ENCODE measurements at places on chromosomes 5 and 9. TPM values are rescaled to one million over a fixed set of nuclear protein-coding genes. Genes with fewer than 3 reads are reported as not detected.

DNA sequence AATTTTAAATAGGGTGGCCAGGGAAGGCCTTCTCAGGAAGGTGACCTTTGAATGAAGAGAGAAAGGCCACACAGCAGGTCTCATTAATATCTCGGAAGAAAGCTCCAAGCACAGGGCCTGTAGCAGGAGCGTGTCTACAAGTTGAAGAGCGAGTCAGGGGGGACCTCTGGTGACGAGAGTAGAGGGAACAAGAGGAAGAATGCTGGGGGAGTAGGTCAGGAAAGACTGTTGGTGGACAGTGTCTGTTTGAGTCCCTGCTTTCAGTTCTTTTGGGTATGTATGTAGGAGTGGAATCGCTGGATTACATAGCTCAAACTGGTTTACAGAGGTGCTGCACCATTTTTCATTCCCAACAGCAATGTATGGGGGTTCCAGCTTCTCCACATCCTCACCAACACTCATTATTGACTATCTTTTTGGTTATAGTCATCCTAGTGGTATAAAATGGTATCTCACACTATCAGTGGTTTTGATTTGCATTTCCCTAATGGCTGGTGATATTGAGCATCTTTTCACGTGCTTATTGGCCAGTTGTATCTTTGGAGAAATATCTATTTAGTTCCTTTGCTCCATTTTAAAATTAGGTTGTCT is 55.8 kb downstream of the NUP214 start:
- H3K4me1 ChIP-seq = peaks cover 4% of the 10 kb centered on the region
- DNase-seq = no peak

- no peaks in the 10 kb centered on the region for H3K4me1 ChIP-seq
- H3K27ac ChIP-seq = no peak overlapping the region
- H3K4me3 ChIP-seq = no peak overlapping the region
- no peak for DNase-seq
Measured at GRCh38 chr5:108143581-108143980, 238.3 kb downstream of the FBXL17 start.

DNA sequence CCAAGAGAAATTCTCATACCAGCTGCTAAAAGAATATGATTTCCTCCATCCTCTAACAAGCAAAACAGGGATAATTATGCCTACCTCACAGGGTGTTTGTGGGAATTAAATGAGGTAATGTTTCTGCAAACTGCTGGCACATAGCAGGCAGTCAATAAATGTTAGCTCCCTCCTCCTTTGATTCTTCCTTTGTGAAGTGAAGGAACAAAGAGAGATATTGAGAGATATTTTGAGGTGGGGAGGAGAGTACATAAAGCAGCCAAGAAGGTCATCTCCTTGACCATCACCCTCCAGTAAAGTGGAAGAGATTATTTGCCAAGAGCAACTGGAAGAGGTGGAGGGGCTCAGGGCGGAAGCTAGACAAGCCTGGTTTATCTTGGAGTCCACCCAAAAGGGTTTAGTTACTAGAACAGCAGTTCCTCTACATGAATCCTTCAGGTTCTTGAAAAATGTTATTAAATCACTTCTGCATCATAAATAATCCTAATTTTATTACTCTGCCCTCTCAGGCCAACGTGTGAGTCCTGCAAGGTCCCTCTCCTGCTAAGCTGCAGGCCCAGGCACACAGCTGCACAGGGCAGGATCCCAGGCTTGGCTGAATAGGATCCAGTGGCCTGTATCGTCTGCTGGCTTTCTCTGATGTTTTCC is 35.0 kb upstream of the TLE1 start:
- no peaks in the 10 kb centered on the region for H3K4me1 ChIP-seq
- no peak for DNase-seq
- no peak overlapping the region for H3K27ac ChIP-seq
- no peaks in the 10 kb centered on the region for H3K27me3 ChIP-seq
- no peaks in the 10 kb centered on the region for H3K36me3 ChIP-seq

DNA sequence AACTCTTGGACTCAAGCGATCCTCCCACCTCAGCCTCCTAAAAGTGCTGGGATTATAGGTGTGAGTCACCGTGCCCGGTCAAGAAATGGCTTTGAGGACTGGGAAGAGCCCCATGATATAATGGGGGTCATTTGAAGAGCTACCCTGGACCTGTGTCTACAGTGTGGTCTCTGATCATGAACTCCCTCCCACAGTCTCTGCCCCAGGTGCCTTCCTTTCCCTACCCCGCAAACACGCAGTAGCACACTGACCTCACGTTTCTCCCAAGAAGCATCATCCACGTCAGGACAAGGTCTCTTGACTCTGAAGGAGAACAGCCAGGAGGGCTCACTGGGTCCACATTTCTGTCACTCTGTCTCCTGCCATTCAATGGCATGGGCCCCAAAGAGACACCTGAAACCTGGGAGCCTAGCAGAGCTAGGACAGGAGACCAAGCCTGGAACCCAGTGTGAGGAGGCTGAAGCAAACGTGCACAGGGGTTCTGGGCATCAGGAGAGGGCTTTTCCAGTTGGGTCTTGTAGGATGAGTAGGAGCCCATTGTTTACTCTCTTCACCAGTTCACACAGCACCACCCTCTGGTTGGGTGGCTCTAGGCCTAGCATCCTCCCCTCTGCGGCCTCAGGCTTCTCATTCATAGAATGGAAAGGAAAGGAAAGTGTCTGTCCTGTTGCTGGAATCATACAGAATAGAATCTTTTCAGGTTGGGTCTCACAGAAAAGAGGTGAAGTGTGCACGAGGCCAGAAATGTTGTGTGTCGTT is 23.0 kb downstream of the PRRX2 start:
- DNase-seq = no peak
- H3K27ac ChIP-seq = no peak overlapping the region
- H3K27me3 ChIP-seq = no peaks in the 10 kb centered on the region
- H3K4me3 ChIP-seq = no peak overlapping the region
- no peaks in the 10 kb centered on the region for H3K36me3 ChIP-seq

DNA sequence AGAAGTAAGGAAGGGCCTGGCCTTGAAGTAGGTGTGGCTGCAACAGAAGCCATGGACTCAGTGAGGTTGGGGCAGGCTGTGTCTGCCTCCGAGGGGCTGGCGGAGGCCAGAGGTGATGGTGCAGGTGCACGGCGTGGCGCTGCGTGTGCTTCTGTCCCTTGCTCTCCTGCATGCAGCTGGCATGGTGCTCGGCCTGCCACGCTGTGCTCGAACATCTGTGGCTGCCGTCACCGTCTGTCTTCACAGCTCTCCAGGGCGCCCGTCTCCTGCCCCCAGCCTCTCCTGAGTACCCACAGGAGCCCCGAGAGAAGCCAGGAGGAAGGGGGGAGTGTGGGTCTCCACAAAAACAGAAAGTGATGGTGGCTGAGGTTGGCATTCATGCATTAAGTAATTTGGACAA is 193.7 kb downstream of the CACNA1B start:
- no peak overlapping the region for H3K27ac ChIP-seq
- no peak for DNase-seq
- no peaks in the 10 kb centered on the region for H3K27me3 ChIP-seq
- no peaks in the 10 kb centered on the region for H3K4me1 ChIP-seq

DNA sequence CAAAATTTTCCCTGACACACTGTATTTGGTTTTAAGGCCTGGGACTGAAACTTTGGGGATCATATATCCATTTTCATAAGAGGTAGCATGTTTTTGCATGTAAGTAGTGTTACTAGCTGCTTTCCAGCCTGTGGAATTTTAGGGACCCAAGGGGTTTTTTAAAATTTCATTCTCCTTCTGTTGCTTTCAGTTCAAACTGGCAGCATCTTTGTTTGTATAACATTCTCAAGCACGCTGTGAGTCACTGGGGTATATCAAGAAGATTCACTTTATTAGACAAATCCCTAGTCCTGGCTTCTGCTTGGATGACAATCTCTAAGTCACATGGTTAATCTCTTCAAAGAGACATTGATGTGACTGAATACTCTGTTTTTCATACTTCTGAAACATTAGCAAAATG is 479.0 kb downstream of the CYLC2 start:
- no peak overlapping the region for H3K4me3 ChIP-seq
- H3K27me3 ChIP-seq = no peaks in the 10 kb centered on the region
- H3K36me3 ChIP-seq = no peaks in the 10 kb centered on the region
- H3K4me1 ChIP-seq = no peaks in the 10 kb centered on the region
- no peak overlapping the region for H3K27ac ChIP-seq

GRCh38 chr5:154570572-154571324 is 92.7 kb upstream of the HAND1 start:
- DNase-seq = no peak
- no peaks in the 10 kb centered on the region for H3K36me3 ChIP-seq
- H3K4me3 ChIP-seq = no peak overlapping the region
- no peaks in the 10 kb centered on the region for H3K4me1 ChIP-seq
- no peaks in the 10 kb centered on the region for H3K27me3 ChIP-seq
- H3K27ac ChIP-seq = no peak overlapping the region

- DNase-seq = no peak
- H3K27me3 ChIP-seq = no peaks in the 10 kb centered on the region
- H3K27ac ChIP-seq = peak overlapping the region; percentile 76
- no peak overlapping the region for H3K4me3 ChIP-seq
- no peaks in the 10 kb centered on the region for H3K4me1 ChIP-seq
- no peaks in the 10 kb centered on the region for H3K36me3 ChIP-seq
Measured at GRCh38 chr5:164358531-164359259, 853.3 kb downstream of the MAT2B start.

DNA sequence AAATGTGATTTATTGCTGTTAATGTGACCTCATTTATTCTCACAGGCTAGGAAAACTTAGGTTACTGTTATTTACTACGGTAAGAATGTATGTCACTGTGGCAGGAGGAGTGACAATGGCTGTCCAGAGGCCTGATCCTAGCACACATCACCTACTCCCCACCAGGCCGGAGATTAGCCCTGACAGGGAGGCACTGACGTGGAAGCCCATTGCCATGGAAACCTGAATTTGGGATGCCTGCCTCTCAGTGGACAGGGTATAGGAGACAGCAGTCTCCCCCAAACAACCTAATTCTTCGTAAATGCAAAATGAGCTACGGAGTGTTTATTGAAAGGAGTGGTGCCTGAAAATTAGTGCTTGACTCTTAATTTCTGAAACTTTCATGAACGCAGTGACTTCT is 87.6 kb upstream of the SMARCA2 start:
- H3K4me3 ChIP-seq = no peak overlapping the region
- no peak overlapping the region for H3K27ac ChIP-seq
- no peaks in the 10 kb centered on the region for H3K27me3 ChIP-seq
- no peaks in the 10 kb centered on the region for H3K4me1 ChIP-seq

DNA sequence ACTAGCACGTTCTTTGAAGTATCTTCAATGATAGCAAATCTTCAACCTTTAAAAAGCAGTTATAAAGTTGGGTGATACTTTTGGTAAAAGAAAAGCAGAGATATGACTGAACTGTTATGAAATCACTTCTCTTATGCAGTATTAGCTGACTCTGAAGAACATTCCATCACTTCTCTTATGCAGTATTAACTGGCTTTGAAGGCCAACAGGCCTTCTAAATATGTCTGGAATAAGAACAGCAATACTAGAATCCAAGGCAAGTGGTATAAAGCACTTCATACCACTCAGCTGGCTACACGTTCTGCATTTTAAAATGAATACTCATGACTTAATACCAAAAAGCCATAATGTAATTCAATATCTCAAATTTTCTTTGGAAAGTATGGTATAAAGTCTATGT is 17.3 kb downstream of the SKIC3 start:
- H3K27me3 ChIP-seq = no peaks in the 10 kb centered on the region
- peaks cover 11% of the 10 kb centered on the region for H3K36me3 ChIP-seq
- no peak for DNase-seq
- no peak overlapping the region for H3K27ac ChIP-seq
- no peaks in the 10 kb centered on the region for H3K4me1 ChIP-seq

DNA sequence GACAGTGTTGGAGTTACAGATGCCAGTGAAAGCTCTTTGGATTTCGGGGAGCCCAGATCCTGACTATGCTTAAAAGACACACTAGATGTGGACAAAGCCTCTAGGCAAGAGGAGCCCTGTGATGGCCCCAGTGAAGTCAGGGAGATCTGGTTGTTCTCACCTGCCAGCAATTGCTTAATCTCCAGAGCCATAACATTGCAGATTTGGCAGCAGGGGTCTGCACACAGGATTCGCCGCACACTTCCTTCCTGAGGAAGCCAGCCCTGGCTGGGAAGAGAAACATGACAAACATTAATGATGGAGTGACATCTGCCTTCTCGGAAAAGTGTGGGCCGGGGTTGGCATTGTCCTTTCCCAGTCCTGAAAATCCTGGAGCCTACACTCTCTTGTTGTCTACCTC is 65.2 kb upstream of the PHF24 start:
- no peak overlapping the region for H3K4me3 ChIP-seq
- H3K4me1 ChIP-seq = no peaks in the 10 kb centered on the region
- H3K27ac ChIP-seq = no peak overlapping the region
- no peaks in the 10 kb centered on the region for H3K36me3 ChIP-seq

GRCh38 chr5:65907135-65907534 is 19.2 kb upstream of the ERBIN start:
- no peaks in the 10 kb centered on the region for H3K36me3 ChIP-seq
- no peak for DNase-seq
- no peak overlapping the region for H3K27ac ChIP-seq
- H3K4me1 ChIP-seq = no peaks in the 10 kb centered on the region

DNA sequence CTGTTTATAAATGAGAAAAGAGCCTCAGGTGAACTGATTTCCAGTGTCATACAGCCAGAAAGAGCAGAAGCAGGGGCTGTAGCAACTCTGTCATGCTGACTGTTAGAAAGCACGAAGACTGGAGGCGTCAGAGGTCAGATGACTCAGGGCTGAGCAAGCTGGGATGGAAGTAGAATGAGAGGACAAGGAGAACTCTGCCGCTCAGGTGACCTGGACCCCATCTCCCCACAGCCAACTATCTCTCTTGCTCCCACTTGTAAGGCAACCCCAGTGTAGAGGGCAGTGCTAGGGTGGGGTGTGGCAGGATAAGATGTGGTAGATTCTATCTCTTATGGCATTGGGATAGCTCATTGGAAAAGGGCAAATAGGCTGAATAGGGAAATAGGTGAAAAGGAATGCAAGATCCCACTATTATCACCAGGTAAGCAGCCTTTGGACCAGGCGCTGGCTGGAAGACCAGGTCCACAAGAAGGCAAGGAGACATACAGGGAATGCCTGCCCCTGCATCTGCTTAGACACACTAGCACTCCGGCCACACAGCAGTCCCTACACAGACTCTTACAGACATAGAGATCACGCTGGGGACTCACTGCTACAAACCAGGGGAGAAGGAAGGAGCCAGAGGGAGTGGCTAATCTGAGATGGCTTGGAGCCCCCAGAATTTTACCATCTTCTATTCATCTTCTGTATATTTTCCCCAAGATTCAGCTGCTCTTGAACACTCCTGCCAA is 21.2 kb upstream of the LOX start:
- no peak for DNase-seq
- H3K27ac ChIP-seq = no peak overlapping the region
- H3K4me3 ChIP-seq = no peak overlapping the region
- no peaks in the 10 kb centered on the region for H3K4me1 ChIP-seq
- H3K27me3 ChIP-seq = no peaks in the 10 kb centered on the region

Gene RC3H2
- total RNA-seq = 32.1 TPM

Gene LCN1
- not detected for total RNA-seq

Gene GBA2
- total RNA-seq = 41.8 TPM

Gene REXO4
- total RNA-seq = 56.4 TPM

Gene LARP1
- total RNA-seq = 329 TPM

Gene APBA1
- 0.13 TPM for total RNA-seq

Gene EXOC3
- total RNA-seq = 50.2 TPM

Gene SH3GL2
- not detected for total RNA-seq

Gene SYK
- 0.55 TPM for total RNA-seq
